ENCODE measurements at places on chromosomes 4 and X.

DNA sequence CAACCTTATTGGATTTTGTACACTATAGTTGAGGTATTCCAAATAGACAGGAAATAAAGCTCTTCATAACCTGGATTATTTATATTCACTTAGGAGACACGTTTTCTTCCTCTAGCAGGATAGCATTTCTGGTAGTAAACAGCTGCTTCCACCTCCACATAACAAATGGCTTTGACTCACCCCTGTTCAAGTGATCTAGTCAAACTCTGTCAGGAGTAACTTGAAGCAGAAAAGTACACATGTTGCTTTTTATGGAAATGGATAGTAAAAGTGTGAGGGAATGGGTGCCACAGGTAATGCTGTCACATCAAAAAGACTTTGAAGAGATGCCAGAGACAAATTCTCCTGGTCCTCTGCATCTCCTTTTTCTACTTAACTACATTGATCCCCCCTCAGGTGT lies 258.7 kb upstream of the SLC7A11 start:
- DNase-seq = no peak

- no peak for DNase-seq
Observed at GRCh38 chr4:101192244-101192643, 155.1 kb downstream of the PPP3CA start.

DNA sequence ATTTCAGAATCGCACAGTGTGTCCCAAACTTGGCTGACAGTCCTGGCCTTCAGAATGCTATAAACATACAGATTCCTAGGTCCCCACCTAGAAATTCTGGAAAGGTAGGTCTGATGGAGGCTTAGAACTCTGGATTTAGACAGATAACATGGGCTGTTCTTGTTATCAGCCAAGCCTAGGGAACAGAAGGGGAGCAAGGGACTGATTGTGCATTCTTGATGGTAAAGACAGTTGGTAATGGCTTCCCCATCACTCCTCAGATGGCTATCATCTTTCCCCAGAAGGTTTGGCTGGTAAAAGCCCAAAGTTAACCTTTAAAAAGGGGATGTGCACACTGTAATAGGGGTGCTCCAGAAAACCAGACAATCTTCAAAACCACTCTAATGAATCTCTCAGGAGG lies 35.7 kb downstream of the DIPK2B start:
- no peak for DNase-seq

- DNase-seq = no peak
Observed at GRCh38 chr4:184420881-184421416, 53.4 kb downstream of the IRF2 start.

- no peak for DNase-seq
Observed at GRCh38 chrX:128582036-128582435, 529.8 kb upstream of the ACTRT1 start.

- DNase-seq = no peak
Observed at GRCh38 chr4:17580969-17581368, 4.0 kb downstream of the LAP3 start.

GRCh38 chrX:124426288-124427169 lies 80.2 kb downstream of the SH2D1A start:
- DNase-seq = no peak

GRCh38 chrX:154540897-154541535 lies 5.6 kb downstream of the G6PD start:
- no peak for DNase-seq

GRCh38 chr4:170698334-170698733 lies 608.6 kb upstream of the AADAT start:
- no peak for DNase-seq

GRCh38 chr4:112633477-112634235 lies 3.1 kb downstream of the ZGRF1 start:
- peak; percentile 1 for DNase-seq

- no peak for DNase-seq
Observed at GRCh38 chrX:83529950-83530349, 21.9 kb downstream of the POU3F4 start.
